Anterior cingulate cortex (tissue), 58 donors: ENCODE measurements at places on chromosomes 13 and 19.

DNA sequence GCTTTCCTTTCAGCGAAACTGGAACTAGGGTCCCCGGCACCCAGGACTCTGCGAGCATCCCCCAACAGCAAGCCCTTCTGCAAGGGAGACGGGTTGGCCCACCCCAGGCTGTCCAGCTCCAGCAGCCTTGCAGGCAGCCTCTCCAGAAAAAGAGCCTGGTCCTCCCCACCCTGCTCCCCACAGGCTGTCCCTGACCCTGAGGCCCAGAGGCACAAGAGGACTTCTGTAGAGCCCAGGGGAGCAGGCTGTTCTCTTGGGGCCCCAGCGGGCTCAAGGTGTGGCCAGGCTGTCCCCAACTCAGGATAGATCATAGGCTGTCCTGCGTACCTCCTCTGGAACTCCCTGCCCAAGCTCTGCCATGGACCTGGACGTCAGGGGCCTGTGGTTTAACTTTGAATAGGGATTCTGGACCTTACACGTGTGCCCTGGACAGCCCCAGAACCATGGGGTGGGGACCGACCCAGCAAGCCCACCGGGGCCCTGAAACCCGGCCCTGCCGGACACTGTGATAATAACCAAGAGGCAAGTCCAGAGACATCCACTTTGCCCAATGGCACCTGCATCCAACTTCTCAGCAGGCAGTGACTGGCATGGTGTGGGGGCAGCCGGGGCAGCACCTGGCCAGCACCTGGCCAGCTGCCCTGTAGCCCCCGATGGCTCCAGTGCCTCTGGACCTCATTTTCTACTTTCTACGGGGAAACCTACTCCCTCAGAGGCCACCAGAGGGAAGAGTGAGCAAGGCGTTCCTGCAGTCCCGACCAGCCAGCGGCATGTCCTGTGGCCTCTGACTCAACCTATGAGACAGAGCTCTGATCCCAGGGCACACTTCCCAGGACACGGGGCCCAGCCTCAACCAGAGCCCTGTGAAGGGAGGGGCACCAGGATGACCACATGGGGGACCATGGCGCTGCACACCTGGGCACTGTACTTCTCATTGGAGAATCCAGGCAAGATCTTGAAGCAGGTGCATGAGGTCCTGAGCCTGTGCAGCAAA, 50.9 kb upstream of the TPM4 start:
- DNase-seq, result no peak

DNA sequence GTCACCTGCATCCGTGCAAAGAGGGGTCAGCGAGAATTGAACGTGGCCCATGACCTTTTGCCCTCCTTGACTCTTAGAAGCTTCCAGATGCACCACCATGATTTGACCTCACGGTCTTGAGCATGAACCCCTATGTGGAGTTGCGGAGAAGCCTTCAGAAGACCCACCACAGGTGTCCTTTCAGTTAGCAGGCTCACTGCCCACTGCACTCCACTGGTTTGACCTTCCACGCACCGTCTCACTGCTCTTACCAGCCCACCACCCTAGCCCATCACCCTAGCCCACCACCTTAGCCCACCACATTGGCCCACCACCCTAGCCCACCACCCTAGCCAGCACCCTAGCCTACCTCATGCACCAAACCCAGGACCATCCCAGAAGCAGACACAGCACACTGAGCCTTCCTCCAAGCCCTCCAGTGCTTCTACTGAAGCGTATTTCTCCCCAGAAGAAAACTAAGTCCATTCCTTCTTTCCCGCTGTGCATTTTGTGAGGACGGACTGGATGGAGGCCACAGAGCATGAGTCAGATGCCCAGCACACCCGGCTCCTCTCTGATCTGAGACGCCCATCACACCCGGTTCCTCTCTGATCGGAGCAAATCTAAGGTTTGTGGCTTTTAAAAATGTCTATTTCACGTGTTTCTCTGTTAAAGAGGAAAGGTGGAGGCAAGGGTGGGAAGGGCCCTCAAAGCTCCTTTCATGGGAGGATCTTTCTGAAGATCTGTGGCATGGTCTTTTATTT, 45.8 kb downstream of the SOX1 start:
- no peak for DNase-seq

DNA sequence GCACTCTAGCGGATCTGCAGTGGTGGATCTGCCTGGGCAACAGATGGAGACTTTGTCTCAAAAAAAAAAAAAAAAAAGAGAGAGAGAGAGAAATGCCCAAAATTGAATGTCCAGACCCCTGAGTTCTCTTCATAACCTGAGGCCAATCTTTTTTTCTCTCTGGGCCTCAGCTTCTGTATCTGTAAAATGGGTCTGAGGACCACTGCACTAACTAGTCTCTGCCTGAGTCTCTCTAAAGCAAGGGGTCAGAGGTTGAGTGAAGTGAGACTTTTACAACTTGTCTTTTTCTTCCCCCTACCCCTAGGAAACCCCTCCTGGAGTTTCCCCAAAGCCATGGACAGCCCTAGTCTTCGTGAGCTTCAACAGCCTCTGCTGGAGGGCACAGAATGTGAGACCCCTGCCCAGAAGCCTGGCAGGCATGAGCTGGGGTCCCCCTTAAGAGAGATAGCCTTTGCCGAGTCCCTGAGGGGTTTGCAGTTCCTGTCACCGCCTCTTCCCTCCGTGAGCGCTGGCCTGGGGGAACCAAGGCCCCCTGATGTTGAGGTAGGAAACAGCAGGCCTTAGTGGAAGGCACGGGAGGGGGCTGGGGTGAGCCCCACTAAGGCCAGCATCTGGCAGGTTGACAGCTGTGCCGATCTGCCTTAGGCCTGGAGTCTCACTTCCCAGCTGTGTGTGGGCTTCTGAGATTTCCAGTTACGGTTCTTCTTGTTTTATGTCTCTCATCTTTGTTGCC, 1.8 kb downstream of the TMEM91 start:
- no peak for DNase-seq

GRCh38 chr13:111387945-111388600, 67.6 kb downstream of the TEX29 start:
- DNase-seq, result no peak

DNA sequence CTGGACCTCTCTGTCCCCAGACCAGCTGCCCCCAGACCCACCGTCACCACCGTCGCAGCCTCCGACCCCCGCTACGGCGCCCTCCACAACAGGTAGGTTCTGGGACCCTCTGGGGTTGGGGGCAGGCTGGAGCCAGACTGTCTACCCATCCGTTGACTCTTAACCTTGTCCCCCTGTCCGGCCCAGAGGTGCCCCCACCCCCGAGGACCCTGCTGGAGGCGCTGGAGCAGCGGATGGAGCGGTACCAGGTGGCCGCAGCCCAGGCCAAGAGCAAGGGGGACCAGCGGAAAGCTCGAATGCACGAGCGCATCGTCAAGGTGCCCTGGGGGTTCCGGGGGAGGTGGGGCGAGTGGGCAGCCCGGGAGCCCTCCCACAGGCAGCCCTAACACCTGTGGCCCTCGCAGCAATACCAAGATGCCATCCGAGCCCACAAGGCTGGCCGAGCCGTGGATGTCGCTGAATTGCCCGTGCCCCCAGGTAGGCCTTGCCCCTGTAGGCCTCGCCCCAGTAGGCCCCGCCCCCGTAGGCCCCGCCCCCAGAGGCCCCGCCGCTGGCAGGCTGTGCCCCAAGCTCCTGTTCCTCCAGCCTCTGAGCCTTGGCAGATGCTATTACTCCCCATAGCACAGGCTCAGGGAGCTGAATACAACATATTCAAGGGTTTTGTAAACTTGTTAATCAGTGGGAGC, 12.9 kb downstream of the CC2D1A start:
- no peak for DNase-seq

GRCh38 chr13:62613819-62614218, 1198.2 kb upstream of the PCDH20 start:
- no peak for DNase-seq

DNA sequence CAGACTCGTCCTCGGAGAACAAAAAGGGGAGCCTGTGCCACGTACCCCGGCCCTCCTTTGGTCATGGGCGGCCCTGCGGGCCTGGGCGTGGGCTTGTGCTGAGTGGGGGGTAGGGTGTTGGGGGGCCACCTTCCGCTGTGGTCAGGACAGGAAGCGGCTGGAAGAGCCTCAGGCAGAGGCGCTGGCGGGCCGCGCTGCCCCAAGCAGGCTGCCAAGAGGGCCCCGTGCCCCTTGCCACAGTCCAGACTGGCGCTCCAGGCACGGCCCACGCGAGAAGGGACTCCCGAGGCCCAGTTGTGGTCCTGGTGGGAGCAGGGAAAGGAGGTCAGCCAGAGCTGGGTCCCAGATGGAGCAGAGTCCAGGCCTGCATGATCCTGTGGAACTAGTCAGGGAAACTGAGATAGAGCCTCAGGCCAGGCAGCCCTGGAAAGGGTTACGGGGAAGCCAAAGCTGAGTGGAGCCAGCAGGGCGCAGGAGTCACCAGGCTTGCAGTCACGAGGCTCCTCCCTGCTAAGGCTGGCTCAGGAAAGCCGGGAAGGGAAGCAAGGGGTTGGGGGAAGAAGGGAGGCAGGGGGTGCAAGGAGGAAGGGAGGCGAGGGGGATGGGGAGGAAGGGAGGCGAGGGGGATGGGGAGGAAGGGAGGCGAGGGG, 135.0 kb downstream of the CRYL1 start:
- no peak for DNase-seq

DNA sequence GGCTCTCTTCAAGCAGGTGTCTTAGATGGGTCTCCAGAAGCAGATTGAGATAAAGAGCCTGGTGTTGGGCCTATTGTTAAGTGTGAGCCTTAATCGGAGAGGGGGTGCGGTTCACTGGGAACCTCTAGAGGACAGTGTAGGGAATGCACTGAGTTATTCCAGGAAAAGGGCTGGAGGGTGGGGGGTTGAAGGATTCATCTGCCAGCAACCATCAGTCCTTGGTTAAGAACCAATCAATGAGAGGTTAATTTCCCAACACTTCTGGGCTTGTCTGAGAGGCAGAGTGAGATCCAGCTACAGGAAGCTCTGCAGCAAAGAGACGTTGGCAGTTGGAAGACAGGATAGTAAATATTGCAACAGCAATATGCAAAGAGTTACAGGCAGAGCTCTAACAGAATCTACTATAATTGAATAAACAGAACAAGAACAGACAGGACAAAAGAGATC, 28.7 kb downstream of the CYP4F2 start:
- no peak for DNase-seq

- no peak for DNase-seq
Measured at GRCh38 chr19:33245948-33246708, 20.5 kb upstream of the SLC7A10 start.

DNA sequence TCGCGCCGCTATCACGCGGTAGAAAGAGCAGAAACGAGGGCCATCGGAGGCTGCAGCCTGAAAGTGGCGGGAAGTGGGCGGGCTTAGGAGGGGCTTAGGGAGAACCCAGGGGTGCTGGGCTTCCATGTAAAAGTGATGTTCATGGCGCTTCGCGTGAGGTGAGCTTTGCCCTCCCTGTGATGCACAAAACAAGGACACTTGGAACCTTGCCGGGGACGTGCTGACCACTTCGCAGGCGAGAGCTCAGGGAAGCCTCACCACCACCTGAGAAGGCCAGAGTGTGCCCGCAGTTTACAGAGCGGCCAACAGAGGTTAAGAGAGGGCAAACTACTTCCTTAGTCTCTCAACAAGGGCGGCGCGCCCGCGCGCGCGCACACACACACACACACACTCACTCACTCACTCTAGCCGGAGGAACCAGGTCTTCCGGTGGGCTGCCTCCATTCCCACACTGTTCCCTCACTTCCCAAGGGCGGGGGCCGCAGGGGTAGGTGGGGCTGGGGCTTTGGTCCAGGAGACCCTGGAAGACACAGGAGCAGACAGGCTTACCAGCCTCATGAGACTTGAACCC, 651 bp downstream of the GAPDHS start:
- no peak for DNase-seq

DNA sequence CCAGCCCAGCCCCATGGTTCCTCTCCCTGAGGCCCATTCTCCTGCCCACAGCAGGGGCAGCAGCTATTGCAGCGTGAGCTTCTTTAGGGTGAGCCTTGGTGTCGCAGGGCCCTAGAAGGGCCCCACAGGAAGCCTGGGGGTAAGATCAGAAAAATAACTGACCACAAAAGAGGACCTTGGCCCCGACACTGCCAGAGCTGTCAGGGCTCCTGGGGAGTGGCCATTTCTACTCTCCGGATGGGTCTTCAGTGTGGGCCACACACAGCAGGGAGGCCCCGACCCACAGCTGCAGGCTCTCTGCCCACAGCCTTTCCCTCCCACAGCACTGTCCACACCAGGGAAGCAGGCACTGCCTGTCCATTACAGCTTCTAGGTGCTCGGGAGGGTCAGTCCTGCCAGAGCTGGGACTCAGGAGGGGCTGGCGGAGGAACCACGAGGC, 3.5 kb upstream of the SIGLEC8 start:
- no peak for DNase-seq

GRCh38 chr13:111409413-111409812, 89.0 kb downstream of the TEX29 start:
- no peak for DNase-seq

DNA sequence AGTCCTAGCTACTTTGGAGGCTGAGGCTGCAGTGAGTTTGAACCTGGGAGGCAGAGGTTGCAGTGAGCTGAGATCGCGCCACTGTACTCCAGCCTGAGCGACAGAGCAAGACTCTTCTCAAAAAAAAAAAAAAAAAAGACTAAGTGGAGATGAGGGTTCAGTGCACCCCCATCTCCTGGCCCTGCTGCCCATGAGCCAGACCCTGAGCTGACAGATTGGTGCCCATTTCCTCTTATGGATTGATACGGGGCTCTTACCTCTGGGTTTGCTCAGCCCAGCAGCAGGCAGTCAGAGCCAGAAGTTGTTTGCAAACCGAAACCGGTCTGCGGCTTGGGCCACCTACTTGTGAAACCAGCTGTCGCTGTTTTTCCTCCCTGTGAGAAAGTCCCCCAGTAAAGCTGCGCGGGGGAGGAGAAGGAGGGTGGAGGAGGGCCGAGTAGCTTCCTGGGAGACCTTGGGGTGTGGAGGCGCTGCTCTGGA, 36.9 kb downstream of the ARRDC2 start:
- peak; percentile 59 for DNase-seq

GRCh38 chr19:9149997-9150396, 9.8 kb downstream of the ZNF317 start:
- no peak for DNase-seq

DNA sequence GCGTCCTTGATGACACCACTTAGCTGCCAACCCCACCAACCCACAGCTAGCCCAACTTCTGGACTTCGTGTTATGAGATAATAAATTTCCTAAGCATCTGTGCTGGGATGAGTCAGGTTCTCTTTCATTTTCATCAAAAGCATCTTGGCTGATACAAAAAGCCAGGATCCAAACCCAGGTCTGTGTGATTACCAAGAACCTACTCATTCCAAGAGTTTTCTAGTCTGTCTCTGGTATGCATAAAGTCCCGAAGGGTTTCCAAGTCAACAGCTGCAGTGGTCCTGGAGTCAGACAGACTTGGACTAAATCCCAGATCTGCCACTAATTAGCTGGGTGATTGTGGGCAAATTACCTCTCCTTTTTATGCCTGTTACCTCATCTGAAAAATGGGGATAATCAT, 55.5 kb upstream of the SERP2 start:
- DNase-seq, result no peak

GRCh38 chr13:112532837-112533745, 54.9 kb downstream of the TUBGCP3 start:
- no peak for DNase-seq

DNA sequence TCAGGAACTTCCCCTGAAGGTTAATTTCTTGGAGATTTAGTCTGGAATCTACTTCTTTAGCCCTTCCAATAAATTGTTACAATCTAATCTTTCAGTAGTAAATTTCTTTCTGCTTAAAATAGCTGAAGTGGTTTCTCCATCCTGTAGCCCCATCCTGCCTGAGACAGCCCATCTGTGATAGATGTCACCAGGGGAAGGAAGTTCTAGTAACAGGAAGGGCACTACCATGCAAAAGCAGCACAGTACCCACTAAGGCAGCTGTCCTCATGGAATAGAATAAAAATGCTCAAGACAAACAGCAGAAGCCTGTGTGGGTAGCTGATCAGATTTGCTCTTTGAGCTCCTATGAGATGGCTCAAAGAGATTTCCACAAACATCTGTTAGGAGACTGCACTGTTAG, 1036.5 kb downstream of the SLITRK5 start:
- DNase-seq, result no peak
